Naive B cell (primary cell): ENCODE measurements at places on chromosomes 5 and 9.
A peak's percentile ranks its signal among the peaks of the same experiment; 100 is the strongest.

DNA sequence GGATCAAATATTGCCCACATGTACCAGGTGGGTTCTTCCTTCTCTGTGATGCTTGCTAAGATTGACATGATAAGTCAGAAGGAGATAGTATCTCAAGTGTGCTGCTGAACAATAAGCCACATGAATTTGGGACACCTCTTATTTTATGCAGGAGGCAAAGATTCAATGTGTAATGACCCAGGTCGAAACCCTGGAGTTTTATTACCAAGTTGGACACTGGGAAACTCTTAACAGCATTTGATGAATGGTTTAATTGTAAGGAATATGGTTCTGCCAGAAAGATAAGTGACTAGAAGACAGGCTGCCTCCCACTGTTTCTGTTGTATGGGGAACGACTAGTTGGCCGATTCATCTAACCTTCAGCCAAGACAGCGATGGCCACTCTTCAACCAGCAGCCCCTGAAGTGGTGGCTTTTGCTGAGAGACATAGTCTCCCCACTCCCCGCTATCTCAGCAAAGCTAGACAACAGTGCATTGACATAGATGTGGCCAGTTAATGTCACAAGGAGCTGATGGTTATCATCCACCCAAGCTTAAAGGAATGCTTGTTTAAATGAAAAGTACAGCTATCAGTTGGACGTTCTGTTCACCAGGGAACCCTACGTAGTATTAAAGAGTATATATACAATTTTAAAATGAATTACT is 407.7 kb downstream of the KDM4C start:
- no peak overlapping the region for H3K4me3 ChIP-seq
- no peak for DNase-seq
- H3K27ac ChIP-seq: peak overlapping the region; percentile 24

GRCh38 chr5:108531367-108532128 is 149.7 kb upstream of the FBXL17 start:
- H3K36me3 ChIP-seq: peaks cover 1% of the 10 kb centered on the region
- no peaks in the 10 kb centered on the region for H3K4me1 ChIP-seq
- peaks cover 24% of the 10 kb centered on the region for H3K27me3 ChIP-seq
- H3K4me3 ChIP-seq: no peak overlapping the region
- no peak for DNase-seq

DNA sequence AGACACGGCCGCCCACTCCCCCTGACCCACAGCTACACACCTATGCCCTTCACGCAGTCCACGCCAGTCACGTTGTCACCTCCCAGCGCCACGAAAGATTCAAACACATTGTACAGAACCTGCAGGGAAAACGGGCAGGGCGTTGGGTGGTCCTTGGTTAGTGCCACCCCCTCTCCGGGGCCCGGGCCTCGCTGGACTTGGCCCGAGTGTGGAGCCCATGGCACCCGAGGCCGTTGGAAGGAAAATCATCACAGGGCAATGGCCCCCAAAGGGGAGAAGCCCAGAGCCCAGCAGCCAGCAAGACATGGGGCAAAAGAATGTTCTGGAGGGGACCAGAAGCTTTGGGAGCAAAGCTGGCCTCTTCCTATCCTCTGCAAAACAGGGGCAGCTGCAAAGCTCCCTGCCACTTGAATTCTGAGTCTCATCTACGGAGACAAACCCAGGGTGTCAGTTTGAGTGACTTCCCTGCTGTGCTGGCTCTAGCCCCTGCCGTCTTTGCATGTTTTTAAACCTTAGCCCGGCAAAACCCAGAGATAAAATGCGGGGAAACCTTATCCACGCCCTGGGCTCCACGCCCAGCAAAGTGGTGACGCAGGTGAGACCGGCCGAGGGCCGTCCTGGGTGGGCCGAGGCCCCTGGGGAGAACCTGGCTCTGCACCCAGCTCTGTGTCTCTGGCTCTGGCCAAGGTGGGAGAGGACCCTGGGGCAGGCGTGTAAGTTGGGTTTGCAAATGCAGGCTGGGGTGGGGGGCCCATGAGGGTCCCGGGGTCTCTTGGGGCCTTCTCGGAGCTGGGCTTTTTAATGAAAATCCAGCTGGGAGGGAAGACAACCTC is 38.9 kb downstream of the SLC9A3 start:
- DNase-seq: no peak
- no peaks in the 10 kb centered on the region for H3K4me1 ChIP-seq
- peak overlapping the region; percentile 5 for H3K4me3 ChIP-seq
- no peak overlapping the region for H3K27ac ChIP-seq
- H3K36me3 ChIP-seq: no peaks in the 10 kb centered on the region
- H3K27me3 ChIP-seq: peaks cover 9% of the 10 kb centered on the region

DNA sequence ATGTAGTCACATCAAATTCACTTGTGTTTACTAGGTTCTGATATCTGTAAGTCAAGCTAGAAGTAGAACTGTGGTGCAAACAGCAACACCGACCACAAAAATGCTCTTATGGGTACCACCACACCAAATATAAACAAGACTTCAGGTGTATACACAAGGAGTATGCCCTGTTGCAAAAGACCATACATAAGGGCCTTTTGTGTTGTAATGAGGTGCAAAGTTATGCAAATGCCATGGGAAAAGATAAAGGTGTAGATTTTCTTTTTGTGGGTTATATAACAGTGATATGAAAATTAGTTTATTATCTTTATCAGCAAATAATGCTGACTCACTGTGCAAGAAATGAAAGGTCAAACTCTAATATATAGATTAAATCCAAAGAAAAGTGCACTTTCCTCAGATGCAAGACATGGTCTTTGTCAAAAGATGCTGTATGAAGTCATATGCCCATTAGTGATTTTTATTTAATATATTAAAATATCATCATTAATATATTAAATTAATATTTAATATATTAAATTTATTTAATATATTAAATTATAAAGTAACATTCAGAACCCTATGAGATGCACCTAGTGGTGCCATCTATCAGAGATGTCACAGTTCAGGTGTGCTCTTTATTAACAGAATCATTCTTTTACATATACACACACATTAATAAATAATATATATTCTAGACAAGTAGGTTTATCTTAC is 26.7 kb upstream of the ALDH1A1 start:
- no peaks in the 10 kb centered on the region for H3K36me3 ChIP-seq
- H3K27ac ChIP-seq: no peak overlapping the region
- H3K27me3 ChIP-seq: peaks cover 6% of the 10 kb centered on the region
- H3K4me1 ChIP-seq: no peaks in the 10 kb centered on the region

DNA sequence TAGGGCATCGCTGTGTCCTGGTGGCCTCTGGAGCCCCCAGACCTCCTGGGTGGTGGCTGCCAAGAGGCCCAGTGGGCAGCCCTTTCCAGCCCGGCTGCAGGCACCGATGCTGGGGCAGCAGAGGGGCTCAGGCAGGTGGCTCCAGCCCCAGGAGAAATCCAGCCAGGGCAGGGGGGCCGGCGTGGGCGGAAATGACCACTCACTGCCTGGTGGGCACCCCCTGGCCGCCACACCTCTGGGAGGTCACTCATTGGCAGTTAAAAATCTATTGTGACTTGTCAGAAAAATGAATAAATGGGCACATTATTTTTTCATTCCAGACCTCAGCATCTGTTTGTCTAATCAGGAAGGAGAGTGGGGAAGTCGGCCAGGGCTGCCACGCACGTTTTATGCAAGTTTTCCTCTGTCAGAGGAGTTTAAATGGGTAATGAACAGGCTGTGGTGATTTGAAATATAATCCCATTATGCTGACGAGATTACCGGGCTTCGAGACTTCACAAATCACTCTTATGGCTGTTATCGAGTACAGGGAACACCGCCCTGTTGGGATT is 171.9 kb downstream of the GAPVD1 start:
- peaks cover 3% of the 10 kb centered on the region for H3K4me1 ChIP-seq
- no peaks in the 10 kb centered on the region for H3K36me3 ChIP-seq
- H3K27me3 ChIP-seq: no peaks in the 10 kb centered on the region
- no peak overlapping the region for H3K4me3 ChIP-seq

DNA sequence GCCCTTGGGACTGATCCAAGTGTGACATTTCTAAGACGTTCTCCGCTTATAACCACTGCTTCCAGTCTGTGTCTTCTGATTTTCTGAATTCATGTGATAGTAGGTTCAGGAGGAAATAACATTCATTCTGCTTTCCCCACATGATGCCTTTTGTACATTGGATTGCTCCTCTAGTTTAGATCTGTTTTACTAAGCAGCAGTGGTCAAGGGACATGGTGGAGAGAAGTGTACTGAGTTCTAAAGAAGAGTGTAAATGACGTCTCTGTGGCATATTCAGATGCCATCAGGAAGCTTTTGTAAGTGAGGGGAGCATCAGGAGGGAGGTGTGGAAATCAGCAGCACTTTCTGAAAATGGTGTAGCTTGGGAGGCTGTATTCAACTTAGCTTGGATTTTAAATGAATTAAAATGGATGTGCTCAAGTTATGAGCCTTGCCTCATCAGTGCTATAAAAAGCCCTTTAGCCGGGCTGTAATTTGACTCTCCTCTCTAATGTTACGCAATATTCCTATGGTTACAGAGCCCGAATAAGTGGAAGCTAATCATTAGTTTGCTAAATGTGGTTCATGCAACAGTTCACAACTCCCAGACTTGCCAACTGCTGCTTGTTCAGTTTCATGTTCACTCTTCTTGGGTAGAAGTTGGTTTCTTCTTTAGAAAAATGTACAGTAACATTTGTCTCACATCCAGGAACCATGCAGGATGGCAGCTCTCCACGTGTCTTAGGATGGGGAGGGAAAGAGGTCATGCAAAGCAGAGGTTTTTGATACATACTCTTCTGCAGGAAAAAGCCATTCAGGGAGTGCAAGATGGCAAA is 281.3 kb downstream of the ARHGAP26 start:
- H3K4me3 ChIP-seq: no peak overlapping the region
- H3K27me3 ChIP-seq: no peaks in the 10 kb centered on the region
- no peak overlapping the region for H3K27ac ChIP-seq
- peaks cover 8% of the 10 kb centered on the region for H3K36me3 ChIP-seq
- no peaks in the 10 kb centered on the region for H3K4me1 ChIP-seq

GRCh38 chr9:72274916-72275315 is 90.1 kb downstream of the ZFAND5 start:
- H3K27me3 ChIP-seq: no peaks in the 10 kb centered on the region
- H3K4me1 ChIP-seq: no peaks in the 10 kb centered on the region
- no peak overlapping the region for H3K4me3 ChIP-seq
- no peak for DNase-seq
- peak overlapping the region; percentile 19 for H3K27ac ChIP-seq
- no peaks in the 10 kb centered on the region for H3K36me3 ChIP-seq

DNA sequence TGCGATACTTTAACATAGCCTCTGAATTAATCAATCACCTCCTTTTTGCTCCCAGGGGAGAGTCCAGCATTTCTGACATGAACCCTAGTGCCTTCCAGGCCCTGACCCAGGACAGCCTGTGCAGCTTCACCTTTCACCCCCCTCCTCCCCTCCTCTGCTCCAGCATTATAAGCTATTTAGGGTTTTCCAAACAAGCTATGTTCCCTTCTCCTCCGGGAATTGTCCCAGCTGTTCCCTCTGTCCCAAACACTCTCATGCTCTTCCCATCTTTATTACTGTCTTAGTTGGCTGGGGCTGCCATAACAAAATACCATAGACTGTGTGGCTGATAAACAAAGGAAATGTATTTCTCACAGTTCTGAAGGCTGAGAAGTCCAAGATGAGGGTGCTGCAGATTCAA is 161.5 kb downstream of the EBF1 start:
- no peak for DNase-seq
- peaks cover 62% of the 10 kb centered on the region for H3K4me1 ChIP-seq
- no peaks in the 10 kb centered on the region for H3K27me3 ChIP-seq
- no peak overlapping the region for H3K27ac ChIP-seq
- no peak overlapping the region for H3K4me3 ChIP-seq

DNA sequence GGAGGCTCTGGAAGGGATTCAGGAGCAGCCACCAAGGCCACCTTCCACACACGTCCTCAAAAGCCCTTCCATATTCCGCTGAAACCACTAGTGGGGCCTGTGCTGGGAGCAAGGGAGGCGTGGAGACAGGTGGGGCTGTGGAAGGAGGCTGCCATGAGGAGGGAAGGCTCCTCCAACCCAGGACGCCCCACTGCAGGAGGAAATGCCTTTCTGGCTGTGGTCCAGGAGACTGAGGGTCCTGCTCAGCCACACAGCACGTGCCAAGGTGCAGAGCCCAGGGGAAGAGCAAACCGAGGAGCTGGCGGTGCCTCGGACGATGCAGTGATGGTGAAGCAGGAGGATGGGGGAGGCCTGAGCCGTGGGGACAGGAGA is 49.5 kb downstream of the ADAMTS2 start:
- peaks cover 12% of the 10 kb centered on the region for H3K27me3 ChIP-seq
- H3K4me3 ChIP-seq: no peak overlapping the region
- H3K4me1 ChIP-seq: no peaks in the 10 kb centered on the region
- DNase-seq: no peak
- H3K36me3 ChIP-seq: no peaks in the 10 kb centered on the region

DNA sequence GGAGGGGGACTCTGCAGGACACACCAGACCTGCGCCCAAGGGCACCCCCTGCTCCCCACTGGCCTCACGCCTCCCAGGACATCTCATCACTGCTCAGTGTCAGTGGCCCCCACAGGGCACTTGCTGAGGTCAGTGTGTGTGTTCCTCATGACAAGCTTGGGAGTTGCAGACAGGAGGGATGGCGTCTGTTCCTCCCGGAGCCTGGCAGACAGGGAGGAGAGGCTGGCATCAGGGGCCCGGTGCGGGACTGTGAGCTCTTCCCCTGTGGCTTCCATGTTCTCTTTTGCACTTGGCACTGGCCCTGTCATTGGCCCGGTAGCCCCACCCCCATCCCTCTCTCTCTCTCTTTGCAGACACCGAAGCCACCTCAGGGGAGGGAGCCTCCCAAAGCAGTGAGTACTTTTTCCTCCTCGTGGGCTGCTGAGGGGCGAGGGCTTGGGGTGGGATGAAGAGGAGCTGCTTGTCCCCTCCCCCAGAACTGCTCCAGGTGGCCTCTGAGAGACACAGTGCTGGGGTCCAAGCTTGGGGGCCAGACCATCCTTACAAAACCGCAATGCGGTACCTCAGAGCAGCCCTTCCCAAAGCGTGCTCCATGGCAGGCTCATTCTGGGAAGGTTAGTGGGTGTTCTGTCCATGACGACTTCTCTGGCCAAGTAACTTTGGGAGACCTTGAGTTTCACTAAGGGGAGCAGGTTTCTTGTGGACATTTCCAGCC is 75.7 kb downstream of the AMBP start:
- no peak for DNase-seq
- H3K4me3 ChIP-seq: no peak overlapping the region
- no peak overlapping the region for H3K27ac ChIP-seq
- H3K36me3 ChIP-seq: no peaks in the 10 kb centered on the region
- no peaks in the 10 kb centered on the region for H3K4me1 ChIP-seq

DNA sequence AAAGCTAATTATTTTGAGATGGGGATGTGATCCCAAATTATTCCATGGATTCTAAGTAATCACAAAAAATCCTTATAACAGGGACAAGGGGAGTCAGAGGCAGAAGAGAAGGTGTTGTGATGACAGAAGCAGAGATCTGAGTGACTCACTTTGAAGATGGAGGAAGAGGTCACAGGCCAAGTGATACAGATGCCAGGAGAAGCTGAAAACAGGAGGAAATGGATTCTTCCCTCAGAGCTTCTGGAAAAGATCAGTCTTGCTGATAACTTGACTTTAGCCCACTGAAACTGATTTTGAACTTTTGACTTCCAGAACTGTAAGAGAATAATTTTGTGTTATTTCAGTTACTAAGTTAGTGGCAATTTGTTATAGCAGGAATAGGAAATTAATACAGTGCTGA is 105.3 kb downstream of the GCNT1 start:
- H3K4me1 ChIP-seq: peaks cover 73% of the 10 kb centered on the region
- DNase-seq: no peak
- H3K4me3 ChIP-seq: no peak overlapping the region
- H3K36me3 ChIP-seq: no peaks in the 10 kb centered on the region
- H3K27ac ChIP-seq: peak overlapping the region; percentile 90
